ENCODE measurements at places on chromosomes 11 and 22. TPM values are rescaled to one million over a fixed set of nuclear protein-coding genes. Genes with fewer than 3 reads are reported as not detected.

The CD6 gene
- total RNA-seq, result under 0.01 TPM

The TCN1 gene
- 3.9 TPM for total RNA-seq

The FJX1 gene
- total RNA-seq, result 50.5 TPM

The TBC1D10A gene
- 11.5 TPM for total RNA-seq

The HTR3B gene
- not detected for total RNA-seq

The SERPIND1 gene
- not detected for total RNA-seq

The FGF4 gene
- total RNA-seq, result not detected

The IL17REL gene
- not detected for total RNA-seq

The RFPL2 gene
- not detected for total RNA-seq

The CHRM4 gene
- total RNA-seq, result not detected

The BARX2 gene
- 4.1 TPM for total RNA-seq

The IGLL1 gene
- total RNA-seq, result not detected

The MMP12 gene
- not detected for total RNA-seq

The SLC37A4 gene
- total RNA-seq, result 19.3 TPM

The KDM4D gene
- 1.1 TPM for total RNA-seq

The CHKB gene
- total RNA-seq, result 23.7 TPM

The ISX gene
- not detected for total RNA-seq

The MYEOV gene
- under 0.01 TPM for total RNA-seq

The EHF gene
- total RNA-seq, result 296 TPM

The CDC42EP2 gene
- total RNA-seq, result 2.6 TPM

The MRPL23 gene
- total RNA-seq, result 162 TPM

The GVQW3 gene
- 0.43 TPM for total RNA-seq

The DUSP8 gene
- total RNA-seq, result 0.96 TPM

The CCDC116 gene
- total RNA-seq, result not detected

The MIOX gene
- total RNA-seq, result not detected

The KIF18A gene
- 1.7 TPM for total RNA-seq

The CASP4 gene
- 132 TPM for total RNA-seq

The OR52A1 gene
- under 0.01 TPM for total RNA-seq

The OR8G1 gene
- total RNA-seq, result not detected

The RAB39A gene
- not detected for total RNA-seq

The FHIP1B gene
- 8.9 TPM for total RNA-seq

The C22orf23 gene
- not detected for total RNA-seq

The OR10A5 gene
- not detected for total RNA-seq

The COMT gene
- 266 TPM for total RNA-seq

The OR2D2 gene
- not detected for total RNA-seq

The EFCAB6 gene
- 1.1 TPM for total RNA-seq

The IRAG1 gene
- total RNA-seq, result not detected

The SPTBN2 gene
- total RNA-seq, result 92.1 TPM

The CCDC81 gene
- not detected for total RNA-seq

The CUL5 gene
- 36.4 TPM for total RNA-seq

The TRPM5 gene
- total RNA-seq, result not detected

The SLC25A22 gene
- 9.2 TPM for total RNA-seq

The LIF gene
- total RNA-seq, result 0.21 TPM

The DNAJC24 gene
- total RNA-seq, result 11.8 TPM

The TRIM48 gene
- not detected for total RNA-seq

The PKDREJ gene
- not detected for total RNA-seq

The CCDC157 gene
- total RNA-seq, result 0.72 TPM

The MRGPRX3 gene
- 2.4 TPM for total RNA-seq

The RIMBP3B gene
- not detected for total RNA-seq

The LARGE2 gene
- total RNA-seq, result 11.7 TPM

The POTEH gene
- total RNA-seq, result not detected

The CHRM1 gene
- not detected for total RNA-seq

The FGF3 gene
- total RNA-seq, result not detected

The NCR3LG1 gene
- 2.6 TPM for total RNA-seq

The LRRC10B gene
- not detected for total RNA-seq

The ZNF280B gene
- total RNA-seq, result 0.21 TPM

The PLEKHA7 gene
- total RNA-seq, result 2.3 TPM

The INS gene
- total RNA-seq, result not detected

The MYBPC3 gene
- total RNA-seq, result not detected

Measured in tracheal epithelial cell (primary cell).